ENCODE measurements at places on chromosomes 5 and 9.

DNA sequence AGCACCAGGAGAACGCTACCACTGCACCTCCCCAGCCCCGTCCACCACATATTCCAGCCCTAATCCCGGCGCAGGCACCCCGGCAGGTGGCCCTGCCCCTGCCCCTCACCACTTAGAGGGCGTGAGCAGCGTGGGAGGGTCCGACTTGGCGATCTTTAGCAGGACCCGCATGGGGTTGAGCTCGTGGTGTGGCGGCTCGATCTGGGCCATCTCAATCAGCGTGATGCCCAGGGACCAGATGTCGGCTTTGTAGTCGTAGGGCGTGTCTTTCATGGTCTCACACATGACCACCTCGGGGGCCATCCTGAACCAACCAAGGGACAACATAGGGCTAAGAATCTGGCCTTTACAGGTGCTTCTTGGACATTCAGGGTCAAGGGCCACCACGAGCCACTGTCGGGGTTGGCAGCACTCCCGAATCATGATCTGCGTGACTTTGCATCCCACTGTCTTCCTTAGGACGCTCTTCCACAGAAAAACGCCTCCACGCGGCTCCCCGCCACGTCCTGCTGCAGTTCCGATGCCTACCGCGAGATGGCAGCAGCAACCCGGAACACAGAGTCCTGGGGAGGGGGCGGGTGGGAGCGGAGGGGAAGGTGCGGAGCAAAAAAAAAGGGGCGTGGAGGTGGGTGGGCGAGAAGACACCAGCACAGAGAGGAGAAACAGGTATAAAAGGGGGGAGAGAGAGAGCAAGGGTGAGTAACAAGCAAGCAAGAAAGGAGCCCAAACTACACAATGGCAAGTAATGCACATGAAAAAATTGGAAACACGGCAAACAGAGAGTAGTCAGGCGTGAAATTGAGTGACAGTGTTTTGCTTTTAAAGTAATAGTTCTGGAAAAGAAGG lies 81.3 kb downstream of the STK10 start:
- peak; percentile 93 for DNase-seq

DNA sequence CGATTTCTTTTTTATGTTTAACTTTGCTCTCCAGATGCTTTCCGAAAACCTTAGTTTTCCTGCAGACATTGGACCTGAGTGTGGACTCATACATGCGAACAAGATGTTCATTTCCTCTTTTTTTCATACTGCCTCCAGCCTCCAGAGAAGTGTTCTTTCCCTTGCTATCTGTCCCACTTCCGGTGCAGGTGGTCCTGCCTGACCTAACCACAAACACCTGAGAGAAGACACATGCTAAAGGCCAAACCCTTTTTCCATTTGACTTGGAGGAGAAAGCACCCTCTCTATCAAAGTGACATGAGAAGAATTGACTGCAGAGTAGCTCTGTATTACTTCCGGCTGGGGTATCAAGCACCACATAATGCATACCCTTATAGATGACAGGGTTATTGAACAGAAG lies 334.0 kb downstream of the ARHGEF28 start:
- DNase-seq, result no peak

- DNase-seq, result no peak
These were observed 82.5 kb downstream of the SEMA6A start for GRCh38 chr5:116492016-116492623.

DNA sequence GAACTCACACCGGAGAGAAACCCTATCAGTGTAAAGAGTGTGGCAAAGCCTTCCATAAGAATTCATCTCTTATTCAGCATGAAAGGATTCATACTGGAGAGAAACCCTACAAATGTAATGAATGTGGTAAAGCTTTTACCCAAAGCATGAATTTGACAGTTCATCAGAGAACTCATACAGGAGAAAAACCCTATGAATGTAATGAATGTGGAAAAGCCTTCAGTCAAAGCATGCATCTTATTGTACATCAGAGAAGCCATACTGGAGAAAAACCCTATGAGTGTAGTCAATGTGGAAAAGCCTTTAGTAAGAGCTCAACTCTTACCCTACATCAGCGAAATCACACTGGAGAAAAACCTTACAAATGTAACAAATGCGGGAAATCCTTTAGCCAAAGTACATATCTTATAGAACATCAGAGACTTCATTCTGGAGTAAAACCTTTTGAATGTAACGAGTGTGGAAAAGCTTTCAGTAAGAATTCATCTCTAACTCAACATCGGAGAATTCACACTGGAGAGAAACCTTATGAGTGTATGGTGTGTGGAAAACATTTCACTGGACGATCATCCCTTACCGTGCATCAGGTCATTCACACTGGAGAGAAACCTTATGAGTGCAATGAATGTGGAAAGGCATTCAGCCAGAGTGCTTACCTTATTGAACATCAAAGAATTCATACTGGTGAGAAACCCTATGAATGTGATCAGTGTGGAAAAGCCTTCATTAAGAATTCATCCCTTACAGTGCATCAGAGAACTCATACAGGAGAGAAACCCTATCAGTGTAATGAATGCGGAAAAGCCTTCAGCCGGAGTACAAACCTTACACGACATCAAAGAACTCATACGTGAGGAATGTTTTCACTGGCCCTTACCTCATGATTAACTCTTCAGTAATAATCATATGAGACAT lies 8.9 kb upstream of the ZNF454 start:
- no peak for DNase-seq

GRCh38 chr9:73162987-73163768 lies 11.5 kb downstream of the ANXA1 start:
- no peak for DNase-seq

GRCh38 chr9:31335529-31336234 lies 1048.8 kb upstream of the ACO1 start:
- no peak for DNase-seq

GRCh38 chr9:12764150-12764549 lies 10.7 kb upstream of the LURAP1L start:
- no peak for DNase-seq

GRCh38 chr5:116492776-116493175 lies 81.8 kb downstream of the SEMA6A start:
- DNase-seq, result peak; percentile 63

- DNase-seq, result peak; percentile 98
These were observed at the start of gene ZNF367 for GRCh38 chr9:96418083-96418919. Gene ZNF367 (minus strand): TSS chr9:96418370. CDS start chr9:96418032, 338 bp downstream.

- DNase-seq, result peak; percentile 82
These were observed 265.6 kb downstream of the TUSC1 start for GRCh38 chr9:25412646-25413045.

- no peak for DNase-seq
These were observed 632.6 kb upstream of the DMAC1 start for GRCh38 chr9:8432224-8432623.

- no peak for DNase-seq
These were observed 16.9 kb upstream of the COL5A1 start for GRCh38 chr9:134624621-134625181.

DNA sequence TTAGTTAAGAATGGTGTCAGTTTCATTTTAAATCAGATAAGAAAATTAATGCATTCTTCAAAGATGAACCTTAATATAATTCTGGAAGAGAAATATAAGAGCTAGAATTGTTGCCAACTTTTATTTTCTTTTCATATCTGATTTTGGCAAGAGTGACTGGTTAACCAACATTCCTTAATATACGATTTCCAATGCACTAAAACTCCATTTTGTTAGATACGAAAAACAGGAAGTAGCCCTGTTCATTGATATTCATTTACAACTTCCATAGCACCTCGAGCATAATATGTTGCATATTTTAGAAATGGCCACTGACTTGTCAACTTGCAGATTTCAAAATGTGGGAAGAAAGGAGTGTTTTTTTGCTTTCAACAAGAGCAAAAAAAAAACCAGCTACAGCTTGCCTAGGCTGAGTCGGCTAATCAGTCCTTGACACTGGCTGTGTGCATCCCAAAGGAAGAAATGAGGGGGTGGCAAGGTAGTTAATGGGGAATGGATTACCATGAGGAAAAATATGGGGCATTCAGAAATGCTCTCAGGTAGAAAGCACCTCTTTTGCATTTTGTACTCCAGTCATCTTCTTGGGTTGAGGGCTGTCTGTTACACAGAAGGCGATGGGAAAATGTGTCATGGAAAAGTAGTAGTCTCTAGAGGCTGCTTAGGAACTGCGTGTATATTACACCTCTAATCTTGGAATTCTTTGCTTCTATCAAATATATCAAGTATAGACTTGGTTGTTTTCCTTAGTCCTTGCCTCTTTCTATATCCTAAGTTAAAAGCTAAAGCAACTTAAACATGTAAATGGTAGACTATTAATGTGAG lies 3.9 kb downstream of the MAP3K1 start:
- no peak for DNase-seq

DNA sequence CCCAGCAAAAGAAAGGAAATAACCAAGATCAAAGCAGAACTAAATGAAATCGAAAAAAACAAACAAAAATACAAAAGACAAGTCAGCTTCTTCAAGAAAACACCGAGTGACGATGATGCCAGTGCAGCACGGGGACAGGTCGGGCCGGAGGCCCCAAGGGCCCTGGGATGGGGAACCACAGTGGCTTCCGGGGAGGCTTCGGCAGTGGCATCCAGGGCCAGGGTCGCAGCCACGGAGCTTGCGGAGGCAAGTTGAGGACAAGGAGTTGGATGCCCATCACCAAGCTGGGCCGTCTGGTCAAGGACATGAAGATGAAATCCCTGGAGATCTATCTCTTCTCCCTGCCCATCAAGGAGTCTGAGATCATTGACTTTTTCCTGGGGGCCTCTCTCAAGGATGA lies 53.2 kb upstream of the WDR41 start:
- no peak for DNase-seq

DNA sequence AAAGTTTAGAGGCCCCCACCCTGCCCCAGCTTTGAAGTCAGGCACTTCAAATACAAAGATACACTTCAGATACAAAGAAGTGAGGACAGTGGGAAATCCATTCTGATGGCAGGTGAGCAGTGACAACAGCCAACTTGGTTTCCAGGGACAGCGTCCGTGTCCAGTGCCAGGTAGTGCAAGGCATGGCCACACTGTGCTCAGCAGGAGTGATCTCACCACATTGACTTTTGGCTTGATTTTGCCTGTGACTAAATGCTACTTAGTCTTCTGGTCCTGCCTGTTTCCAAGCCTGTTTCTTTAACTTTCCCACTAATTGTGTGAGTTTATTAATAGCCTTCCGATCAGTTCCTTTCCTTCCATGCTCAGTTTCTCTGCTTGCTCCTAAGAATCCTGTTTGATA lies 72.6 kb upstream of the PALM2AKAP2 start:
- DNase-seq, result no peak

DNA sequence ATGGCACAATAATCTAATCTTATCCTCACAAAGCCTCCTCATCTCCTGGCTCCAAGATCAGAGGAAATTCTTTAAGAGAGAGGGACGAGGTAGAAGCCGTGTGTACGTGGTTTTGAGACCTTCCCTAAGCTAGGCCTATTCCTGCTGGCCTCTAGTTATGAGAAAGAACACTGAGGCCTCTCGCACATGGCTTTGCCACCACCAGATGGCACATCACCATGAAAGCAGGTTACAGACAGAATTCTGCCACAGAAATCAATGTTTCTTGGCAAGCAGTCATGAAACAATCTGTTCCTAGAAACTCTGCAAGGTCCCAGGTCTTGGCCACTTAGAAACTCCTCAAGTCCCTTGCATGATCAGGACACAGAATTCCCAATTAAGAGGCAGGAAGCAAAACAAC lies 268.2 kb upstream of the TAS2R1 start:
- peak; percentile 64 for DNase-seq

GRCh38 chr5:107396351-107396690 lies 274.4 kb downstream of the EFNA5 start:
- DNase-seq, result no peak

DNA sequence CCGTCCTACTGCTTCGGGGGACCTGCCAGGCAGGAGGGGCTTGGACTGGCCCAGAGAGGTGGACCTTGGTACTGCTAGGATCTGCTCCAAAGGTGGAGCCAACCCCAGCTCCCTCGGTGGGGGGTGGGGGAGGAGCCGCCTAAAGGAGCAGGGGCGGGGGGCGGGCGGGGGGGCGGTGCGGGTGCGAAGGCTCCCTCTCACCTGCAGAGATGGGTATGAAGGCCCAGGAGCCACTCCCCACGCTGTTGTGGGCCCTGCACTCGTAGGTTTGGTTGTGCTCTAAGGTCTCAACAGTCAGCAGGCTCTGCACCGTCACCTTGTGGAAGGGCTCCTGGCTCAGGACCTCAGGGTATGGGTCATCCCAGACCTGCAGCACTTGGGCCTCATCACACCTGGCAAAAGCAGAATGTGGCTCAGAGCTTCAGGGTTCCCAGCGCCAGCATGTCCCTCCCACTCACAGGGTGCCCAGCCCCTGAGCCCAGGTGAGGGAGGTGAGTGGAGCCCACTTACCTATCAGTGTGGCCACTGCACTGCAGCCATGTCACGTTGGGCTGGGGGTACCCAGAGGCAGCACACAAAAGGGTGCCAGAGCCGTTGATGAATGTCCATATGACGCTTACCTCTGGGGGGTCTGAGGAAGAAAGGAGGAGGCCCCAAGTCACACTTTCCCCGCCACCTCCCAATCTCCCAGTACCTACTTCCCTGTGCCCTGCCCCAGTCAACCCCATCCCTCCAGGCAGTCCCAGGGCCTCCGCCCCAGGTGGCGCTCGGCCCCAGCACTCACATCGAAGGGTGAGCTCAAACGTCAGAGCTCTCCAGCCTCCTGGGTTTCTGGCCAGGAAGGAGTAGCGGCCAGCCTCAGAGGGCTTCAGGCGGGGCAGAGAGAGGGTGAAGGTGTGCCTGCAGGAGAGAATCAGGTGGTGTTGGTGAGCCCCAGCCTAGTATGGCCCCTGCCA lies 16.4 kb downstream of the CSF1R start:
- no peak for DNase-seq

GRCh38 chr5:28779161-28779754 lies 1740.9 kb upstream of the CDH9 start:
- DNase-seq, result peak; percentile 24

Data from eye (tissue), 1 donor.